ENCODE measurements at places on chromosomes 4 and X.

DNA sequence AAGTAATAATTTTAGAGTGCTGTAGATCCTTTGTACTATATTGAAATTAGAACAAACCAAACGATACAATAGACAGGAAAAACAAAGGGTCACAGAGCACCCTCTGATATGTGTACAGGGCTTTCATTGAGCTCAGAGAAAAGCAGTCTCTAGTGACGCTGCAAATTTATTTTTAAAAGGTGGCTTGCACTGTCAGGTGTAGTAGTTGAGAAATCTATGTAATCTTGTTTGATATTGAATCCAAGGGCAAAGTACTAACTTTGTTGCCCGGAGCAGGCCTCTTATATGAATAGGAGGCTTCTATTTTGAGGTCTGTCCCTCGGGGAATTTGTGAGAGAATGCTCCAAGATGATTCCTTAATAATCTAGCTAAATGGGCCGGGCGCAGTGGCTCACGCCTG lies 1755.5 kb downstream of the PCDH7 start:
- no peak for DNase-seq

DNA sequence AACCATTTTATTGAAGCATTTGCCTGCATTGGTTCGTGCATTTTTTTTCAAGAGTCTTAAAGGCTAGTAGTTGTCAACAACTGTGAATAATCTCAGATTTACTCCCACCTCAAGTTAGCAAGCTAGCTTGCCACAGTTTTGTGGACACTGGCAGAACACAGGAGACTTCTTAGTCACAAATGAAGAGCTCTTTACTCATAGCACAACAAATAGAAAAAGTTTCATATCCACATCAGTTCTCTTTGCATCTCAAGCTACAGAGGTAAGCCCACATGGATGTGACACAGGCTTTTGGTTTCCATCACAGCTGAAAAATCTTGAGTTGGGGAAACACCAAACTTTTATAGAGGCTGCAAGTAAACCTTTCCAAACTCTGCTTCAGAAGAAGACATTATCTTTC lies 2315.7 kb upstream of the TENM3 start:
- DNase-seq: no peak

GRCh38 chr4:111068883-111069282 lies 446.0 kb upstream of the PITX2 start:
- no peak for DNase-seq

DNA sequence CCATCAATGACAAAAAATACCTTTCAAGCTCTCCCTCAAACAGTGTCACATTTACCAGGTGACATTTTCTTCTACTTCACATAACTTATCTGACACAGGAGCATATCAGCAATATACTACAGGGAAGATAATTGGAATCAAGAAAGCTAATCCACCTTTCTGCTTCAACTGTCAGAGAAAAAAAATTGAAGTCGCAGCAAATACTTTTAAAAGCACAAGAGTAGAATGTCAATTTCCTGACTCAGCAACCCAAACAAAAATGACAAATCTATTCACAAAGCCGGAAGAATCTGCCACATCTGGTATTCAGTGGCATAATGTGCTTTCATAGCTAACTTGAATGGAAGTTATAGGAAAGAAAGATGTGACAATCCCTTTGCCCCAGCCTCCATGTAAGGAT lies 36.7 kb downstream of the AGA start:
- DNase-seq: no peak

- no peak for DNase-seq
Observed at GRCh38 chrX:150148749-150149672, 210.7 kb upstream of the EOLA2 start.

DNA sequence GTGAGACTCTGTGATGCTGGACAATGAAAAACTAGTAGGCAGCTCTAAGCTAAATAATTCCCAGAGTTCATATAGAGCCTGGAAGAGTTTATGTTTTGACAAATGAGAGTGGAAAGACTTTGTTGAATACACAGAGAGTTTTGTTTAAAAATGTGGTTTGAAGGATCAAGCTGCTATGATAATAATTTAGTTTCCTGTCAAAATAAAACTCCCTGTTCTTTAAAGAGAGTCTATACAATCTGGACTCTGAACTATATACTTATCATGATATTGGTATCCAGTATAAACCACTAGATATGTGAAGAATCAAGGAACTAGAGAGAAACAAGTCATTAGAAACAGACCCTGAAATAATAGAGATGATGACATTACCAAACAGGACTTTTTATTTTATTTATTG lies 158.6 kb downstream of the C4orf33 start:
- no peak for DNase-seq

DNA sequence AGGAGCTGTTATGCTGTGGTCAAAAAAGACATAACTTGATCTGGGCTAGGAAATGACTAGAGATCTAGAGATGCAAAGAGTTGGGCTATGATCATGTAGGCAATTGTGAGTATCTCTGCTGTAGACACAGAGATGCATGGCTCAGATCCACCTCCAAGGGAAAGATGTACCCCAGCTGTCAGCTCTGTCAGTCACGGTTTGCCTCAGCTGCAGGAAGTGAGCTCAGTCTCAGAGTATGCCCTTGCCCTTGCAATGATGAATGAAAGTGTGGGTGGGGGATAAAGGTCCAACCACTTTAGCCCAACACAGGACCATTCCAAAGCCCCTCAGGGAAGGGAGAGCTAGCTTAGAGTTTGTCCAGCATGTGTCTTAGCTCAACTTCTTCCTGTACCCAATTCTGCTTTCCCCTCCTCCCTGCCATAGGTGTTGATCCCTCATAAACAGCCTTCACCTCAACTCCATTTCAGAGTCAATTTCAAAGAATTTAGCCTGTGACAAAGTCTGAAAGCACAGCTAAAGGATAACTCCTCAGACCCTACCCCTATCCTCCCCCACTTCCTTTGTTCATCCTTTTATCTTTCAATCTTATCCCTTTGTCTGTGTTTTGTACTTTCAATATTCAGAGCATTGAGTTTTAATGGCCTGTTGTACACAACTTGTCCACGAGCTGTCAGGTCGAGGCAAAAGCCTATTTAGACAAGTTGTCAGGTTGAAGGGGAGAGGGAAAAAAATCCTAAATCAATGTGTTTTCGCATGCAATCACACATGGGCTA lies 90.6 kb downstream of the MID1IP1 start:
- no peak for DNase-seq

DNA sequence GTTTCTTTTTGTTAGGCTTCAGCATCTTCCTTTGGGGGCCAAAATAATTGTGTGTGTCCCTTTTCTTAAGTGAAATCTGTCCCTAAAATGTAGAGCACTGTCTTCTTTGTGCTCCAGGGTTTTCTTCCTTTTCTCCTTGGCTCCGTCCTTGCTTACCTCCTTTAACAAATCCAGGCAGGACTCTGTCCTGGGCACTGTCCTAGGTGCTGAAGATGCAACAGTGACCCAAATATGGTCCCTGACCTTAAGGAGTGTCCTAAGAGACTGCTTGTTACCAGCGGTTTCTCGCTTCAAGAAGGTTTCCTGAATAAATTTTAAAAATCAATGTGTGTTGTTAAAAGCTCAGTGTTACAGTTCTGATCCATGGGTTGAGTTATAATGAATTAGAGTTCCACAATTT lies 471.8 kb downstream of the KCNIP4 start:
- no peak for DNase-seq

- DNase-seq: no peak
Observed at GRCh38 chr4:2248044-2248780, 6.3 kb upstream of the HAUS3 start.

GRCh38 chr4:13396161-13396560 lies 88.0 kb downstream of the RAB28 start:
- DNase-seq: no peak

GRCh38 chr4:54231419-54231767 lies 2.3 kb downstream of the PDGFRA start:
- DNase-seq: no peak

GRCh38 chr4:87033902-87034301 lies 99.1 kb downstream of the AFF1 start:
- DNase-seq: no peak

- no peak for DNase-seq
Observed at GRCh38 chr4:137370679-137371078, 161.6 kb downstream of the PCDH18 start.

GRCh38 chr4:173269280-173269679 lies 64.9 kb downstream of the HMGB2 start:
- DNase-seq: no peak

GRCh38 chrX:152926923-152927322 lies 29.1 kb downstream of the ZNF185 start:
- DNase-seq: no peak

DNA sequence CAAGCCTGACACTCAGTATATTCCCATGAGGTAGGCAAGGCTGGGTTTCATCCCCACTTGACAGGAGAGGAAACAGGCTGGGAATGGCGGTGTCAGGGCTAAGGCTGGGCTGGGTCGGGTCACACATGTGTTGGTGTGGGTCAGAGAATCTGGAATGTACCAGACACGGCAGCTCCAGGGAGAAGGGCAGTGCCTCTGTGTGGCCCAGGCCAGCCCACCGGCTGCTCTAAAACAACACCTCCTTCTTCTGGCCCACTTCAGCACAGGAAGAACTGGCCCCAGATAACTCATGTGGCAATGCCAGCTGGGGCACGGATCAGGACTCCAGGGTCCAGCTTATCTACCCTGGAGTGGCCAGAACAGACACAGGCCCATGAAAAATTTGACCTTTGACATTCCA lies 6.3 kb downstream of the HAUS7 start:
- no peak for DNase-seq

GRCh38 chr4:62070291-62070852 lies 870.2 kb downstream of the ADGRL3 start:
- no peak for DNase-seq

DNA sequence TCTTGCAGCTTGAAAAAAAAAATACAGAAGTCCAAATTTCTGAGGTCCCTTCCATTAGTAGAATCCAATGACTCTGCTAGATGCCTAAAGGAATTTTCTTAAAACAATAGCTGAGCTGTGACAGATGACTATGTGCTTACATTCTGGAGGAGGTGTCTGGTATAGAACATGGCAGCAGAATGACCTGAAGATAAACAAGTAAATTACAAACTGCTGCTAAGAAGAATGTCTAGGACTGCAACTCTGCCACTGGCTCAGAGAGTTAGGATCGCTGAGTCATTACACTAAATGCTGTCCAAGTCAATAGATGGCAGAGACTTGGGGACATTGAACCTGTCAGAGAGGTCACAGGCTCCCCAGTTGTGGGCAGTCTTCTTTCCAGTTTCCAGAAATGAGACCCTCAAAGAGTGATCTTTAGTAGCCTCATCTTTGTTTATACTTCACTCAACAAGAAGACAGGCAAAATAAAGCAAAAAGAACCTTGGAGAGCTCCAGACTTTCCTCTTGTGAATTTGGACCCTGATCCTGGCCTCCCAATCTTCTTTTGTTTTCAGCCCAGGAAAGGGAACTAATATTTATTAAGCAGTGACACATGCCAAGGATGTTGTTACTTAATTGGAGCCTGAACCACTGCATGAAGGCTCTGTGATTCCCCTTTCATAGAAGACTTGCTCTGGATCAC lies 56.4 kb upstream of the SCML1 start:
- no peak for DNase-seq

- DNase-seq: no peak
Observed at GRCh38 chr4:829291-829690, 3.4 kb upstream of the CPLX1 start.

GRCh38 chr4:122662701-122663100 lies 41.8 kb upstream of the IL21 start:
- no peak for DNase-seq

- no peak for DNase-seq
Observed at GRCh38 chr4:153747406-153747955, 12.3 kb downstream of the RNF175 start.

DNA sequence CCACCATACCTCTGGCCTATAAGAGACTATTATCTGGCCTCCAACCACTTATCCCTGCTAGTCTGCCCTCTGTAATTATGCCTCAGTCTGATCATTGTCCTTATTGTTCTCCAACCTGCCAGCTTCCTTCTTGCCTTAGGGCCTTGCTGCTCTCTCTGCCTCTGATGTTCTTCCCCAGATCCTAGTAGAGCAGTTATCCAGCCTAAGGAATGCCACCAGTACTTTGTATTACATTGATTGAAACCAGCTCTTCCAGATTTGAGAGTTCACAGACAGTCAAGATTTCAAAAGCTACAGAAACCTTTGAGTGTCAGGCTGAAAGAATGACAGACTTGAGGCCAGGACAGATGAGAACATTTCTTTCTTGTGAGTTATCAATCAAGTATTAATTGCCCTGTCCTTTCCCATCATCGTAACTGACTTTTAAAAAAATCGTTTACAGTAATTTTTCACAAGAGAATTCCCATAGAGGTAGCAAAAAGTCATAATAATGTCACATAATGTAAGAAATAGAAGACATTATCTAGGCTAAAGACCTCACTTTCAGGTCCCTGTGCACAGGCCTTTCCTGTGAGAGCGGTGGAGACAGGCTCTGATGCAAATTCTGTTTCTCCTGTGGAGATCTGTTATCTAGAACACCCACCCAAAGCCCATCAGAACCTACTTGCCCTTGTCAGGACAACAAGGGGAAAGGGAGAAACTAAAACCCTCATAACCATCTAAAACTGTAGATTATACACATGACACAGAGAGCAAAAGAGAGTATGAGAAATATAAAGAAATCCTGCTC lies 64.1 kb upstream of the GUCY1A1 start:
- DNase-seq: no peak

DNA sequence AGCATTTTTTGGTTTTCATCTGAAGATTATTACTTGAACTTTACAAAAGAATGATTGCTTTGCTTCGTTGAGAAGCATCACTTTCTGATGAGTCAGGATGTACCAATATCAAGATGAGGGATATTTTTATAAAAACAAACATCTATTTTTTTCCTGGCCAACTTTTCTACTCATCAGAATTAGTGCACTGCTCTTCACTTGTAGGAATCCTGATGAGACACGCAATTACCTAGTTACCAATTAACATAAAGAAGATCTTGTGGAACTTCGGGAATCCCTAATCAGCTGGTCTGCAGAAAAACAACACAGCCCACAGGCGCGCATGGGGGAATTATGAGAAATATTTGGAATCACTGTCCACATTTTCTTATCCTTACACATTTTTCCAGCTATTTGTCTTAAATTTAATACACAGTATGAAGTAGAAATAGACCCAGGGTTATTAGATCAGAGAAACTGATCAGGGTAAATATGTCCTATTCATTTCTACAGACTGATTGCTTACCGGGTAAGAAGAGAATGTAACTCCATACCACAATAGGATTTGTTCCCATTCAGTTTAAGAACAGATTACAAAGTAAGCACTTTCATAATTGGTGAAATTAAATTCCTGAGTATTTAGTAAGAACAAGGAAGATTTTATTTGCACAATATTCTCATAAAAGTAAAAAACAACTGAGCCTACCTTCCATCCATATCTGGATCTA lies 50.9 kb downstream of the MFAP3L start:
- DNase-seq: no peak

Data from stimulated activated CD4-positive, alpha-beta T cell treated with anti-CD3 and anti-CD28 coated beads, Interleukin-1b, Interleukin-23, amount 100 ng/mL, for 1 hour (primary cell).